ENCODE measurements at places on chromosomes 7 and 10.

DNA sequence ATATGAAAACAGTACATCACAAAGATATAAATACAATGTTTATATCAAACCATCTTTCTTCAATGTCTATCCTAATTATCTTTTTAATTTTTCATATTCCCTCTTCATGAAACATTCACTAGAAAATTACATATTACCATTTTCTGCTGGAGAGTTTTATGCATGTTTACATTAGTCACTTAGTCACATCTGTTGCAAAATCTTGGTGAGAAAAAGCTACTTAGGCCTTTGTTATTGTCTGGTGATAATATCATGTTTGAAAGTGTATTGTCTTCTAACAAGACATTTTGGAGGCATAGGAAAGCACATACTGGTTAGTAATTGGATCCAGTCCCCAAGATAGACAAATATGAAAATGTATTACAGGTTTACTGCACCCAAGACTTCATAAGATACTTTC is 163.6 kb downstream of the GNAI1 start:
- ATAC-seq: no peak

GRCh38 chr7:134532954-134533218 is 5.5 kb downstream of the AKR1B10 start:
- no peak for ATAC-seq

- ATAC-seq: no peak
Observed at GRCh38 chr10:123492016-123492415, 174.1 kb upstream of the GPR26 start.

- ATAC-seq: no peak
Observed at GRCh38 chr7:157471259-157472125, 134.7 kb downstream of the DNAJB6 start.

- no peak for ATAC-seq
Observed at GRCh38 chr7:17746020-17746530, 194.2 kb downstream of the SNX13 start.

DNA sequence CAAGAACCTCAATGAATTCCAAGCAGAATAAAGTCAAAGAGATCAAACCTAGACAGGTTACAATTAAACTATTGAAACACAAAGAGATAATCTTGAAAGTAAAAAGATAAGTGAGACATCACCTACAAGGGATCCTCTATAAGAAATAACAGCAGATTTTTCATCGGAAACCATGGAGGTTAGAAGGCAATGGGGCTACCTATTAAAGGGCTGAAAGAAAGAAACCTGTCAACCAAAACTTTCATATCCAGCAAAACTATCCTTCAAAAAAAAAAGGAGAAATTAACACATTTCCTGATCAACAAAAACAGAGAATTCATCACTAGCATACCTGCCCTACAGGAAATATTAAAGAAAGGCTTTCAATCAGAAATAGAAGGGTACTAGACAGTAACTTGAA is 244.9 kb downstream of the ARHGAP12 start:
- ATAC-seq: no peak

- ATAC-seq: peak; percentile 67
Observed at GRCh38 chr10:34780818-34781380, 34.2 kb downstream of the PARD3 start.

GRCh38 chr10:122176232-122177213 is 94.6 kb upstream of the BTBD16 start:
- ATAC-seq: no peak

DNA sequence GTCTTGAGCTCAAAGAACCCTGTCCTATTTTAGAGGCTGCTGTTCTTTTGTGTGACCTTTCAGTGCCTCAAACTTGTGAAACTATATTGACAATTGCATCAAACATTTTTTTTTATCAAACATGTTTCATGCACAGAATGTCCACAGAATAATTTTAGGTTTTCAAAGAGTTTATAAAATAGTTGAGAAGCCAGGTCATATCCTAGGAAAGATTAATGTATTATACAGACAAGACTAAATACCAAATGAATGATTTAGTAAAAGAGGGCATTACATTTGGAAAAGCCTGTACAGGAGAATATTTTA is 67.0 kb downstream of the CDK6 start:
- ATAC-seq: peak; percentile 2

- ATAC-seq: no peak
Observed at GRCh38 chr7:71155236-71155635, 23.3 kb downstream of the GALNT17 start.

DNA sequence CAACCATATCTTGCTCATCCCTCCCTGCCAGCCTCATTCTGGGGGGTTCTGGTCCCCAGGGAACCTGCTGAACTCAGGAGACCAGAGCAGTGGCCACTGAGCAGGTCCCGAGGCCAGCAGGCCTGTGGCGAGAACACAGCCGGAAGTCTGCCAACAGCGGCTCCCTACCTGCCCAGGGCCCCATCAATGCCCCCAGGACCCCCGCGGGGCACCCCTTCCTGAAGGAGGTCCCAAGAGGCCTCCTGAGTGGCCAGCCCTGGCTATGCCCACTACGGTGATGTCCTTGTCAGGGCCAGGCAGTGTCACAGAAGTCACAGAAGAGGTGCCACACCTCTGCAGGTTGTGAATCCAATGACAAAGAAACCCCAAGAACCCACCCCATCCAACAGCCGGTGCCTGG is 58.9 kb downstream of the CAMK2B start:
- no peak for ATAC-seq

- peak; percentile 71 for ATAC-seq
Observed at GRCh38 chr10:71999360-72000072, 35.3 kb downstream of the CHST3 start.

DNA sequence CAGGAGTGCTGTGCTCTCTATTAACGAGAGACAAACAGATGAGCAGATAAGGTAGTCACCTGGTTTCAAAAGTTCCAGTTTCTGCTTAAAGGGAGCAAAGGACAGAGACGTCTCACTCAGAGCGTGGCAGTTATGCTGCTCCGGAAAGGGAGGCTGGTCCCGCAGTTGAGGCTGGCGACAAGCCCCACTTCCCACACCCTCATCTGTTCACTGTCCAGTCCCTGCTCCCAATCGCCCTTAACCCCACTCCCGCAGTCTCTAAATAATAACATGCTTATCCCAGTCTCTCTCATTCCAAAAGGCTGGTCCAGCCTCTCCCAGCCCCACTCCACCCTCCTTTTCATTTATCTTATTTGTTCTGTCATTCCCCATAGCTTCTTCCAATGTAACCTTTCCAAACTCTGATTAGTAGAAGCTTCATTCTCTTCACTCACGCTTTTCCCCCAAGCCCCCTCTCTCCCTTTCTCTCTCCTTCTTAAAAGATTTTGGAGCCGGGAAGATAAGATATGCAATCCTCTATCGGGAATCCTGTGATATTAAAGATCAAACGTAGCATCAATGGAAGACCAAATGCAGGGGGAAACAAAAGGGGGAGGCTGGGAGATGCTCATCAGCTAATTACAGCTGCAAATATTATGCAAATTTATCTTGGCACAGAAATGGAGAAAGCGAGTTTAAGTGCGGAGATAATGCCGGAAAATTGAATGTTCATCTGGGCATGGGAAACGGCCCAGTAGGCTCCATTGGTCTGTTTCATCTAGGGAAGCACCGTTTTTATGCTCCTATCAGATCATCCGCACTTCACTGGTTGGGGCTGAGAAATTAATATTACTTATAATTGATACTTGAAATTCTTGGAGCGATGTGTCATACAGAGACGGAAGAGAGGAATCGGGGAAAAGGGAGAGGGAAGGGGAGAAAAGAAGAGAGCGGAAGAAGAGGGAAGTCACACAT is 16.3 kb upstream of the GATA3 start:
- no peak for ATAC-seq

- ATAC-seq: peak; percentile 90
Observed at GRCh38 chr7:104106108-104106905, 101.5 kb downstream of the ORC5 start.

DNA sequence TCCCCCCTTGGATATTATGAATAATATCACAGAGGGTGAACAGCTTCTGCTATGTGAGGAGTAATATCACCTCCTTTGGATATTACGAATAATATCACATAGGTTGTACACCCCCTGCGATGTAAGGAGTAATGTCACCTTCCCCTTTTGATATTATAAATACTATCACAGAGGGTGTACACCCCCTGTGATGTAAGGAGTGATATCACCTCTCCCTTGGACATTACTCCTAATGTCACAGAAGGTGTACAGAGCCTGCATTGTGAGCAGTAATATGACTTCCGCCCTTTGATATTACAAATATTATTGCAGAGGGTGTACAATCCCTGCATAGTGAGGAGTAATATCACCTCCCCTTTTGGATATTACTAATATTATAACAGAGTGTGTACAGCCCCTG is 9.2 kb upstream of the TMEM225B start:
- no peak for ATAC-seq

DNA sequence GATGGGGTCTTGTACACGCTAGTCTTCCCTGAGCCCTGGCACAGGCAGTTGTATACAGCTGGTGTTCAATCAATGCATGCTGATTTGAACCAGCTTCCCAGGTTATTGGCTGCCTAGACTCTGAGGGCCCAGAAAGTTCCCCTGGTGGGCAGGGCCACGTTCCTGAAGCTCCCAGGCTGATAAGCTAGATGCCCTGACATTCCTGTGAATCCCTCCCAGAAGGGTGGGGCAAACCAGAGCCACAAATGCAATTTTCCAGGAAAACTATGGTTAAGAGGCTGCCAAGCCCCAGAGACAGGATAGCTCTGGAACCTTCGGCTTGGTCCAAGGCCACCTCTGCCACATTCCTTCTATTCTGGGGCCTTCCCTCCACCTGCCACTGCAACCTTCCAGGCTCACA is 78.2 kb downstream of the FAM53B start:
- ATAC-seq: no peak

DNA sequence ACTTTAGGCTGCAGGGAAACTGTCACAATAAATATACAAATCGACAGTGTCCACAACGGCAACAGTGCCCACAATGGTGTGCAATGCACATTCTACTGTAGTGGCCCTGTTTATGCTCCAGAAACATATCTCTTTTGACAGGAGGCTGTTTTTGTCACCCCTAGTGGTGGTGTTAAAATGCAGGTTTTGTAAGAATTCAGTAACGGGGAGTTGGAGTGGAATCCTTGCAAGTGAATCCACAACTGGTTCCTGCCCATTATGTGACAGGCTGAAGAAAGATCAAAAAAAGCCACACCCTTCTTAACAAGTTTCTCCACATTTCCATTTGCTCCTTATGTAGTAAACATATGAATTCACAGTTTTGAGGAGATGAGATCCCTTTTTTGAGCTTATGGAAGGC is 58.5 kb downstream of the BEND7 start:
- no peak for ATAC-seq

DNA sequence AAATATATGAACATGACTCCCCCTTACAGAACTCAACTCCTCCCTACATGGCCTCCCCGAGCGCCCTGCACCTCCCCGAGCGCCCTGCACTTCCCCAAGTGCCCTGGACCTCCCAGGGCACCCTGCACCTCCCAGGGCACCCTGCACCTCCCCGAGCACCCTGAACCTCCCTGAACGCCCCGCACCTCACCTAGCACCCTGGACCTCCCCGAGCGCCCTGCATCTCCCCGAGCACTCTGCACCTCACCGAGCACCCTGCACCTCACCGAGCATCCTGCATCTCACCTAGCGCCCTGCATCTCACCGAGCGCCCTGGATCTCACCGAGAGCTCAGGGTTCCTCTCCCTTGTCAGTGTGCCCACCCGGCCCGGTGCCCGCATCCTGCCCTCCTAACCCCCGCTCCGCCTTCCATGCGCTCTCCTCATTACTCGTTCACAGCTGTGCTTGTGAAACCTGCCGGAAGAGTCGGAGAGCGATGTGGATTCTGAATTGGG is 134.3 kb downstream of the ACTR3B start:
- no peak for ATAC-seq

DNA sequence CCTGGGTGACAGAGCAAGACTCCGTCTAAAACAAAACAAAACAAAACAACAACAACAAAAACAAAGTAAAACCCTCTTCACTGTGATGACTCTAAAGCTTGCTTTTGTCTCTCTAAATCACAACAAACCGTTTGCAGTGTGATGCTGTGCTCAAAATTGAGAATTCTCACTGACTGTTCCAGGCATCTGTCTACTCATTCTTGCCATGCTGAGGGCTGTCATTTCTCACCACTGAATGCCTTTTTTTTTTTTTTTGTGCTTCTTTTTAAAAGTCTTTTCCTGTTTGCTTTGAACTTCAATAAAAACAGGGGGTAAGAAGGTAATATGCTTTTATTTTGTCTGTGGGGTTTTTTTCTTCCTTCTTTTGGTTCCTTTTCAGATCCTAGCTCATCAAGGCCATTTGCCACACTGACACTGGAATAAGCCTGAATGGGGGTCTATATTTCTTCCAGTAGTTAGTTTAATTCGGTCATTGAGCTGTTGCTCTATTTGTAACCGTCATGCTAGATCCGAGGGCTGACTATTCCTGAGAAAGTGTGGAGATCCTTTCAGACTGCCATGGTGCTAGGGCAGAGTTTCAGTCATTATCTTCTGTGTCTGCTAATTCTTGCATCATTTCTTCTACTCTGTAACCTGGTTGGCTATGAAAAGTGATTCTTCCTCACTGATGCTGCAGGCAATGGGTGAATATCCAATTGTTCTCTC is 10.6 kb downstream of the FAS start:
- ATAC-seq: peak; percentile 27

DNA sequence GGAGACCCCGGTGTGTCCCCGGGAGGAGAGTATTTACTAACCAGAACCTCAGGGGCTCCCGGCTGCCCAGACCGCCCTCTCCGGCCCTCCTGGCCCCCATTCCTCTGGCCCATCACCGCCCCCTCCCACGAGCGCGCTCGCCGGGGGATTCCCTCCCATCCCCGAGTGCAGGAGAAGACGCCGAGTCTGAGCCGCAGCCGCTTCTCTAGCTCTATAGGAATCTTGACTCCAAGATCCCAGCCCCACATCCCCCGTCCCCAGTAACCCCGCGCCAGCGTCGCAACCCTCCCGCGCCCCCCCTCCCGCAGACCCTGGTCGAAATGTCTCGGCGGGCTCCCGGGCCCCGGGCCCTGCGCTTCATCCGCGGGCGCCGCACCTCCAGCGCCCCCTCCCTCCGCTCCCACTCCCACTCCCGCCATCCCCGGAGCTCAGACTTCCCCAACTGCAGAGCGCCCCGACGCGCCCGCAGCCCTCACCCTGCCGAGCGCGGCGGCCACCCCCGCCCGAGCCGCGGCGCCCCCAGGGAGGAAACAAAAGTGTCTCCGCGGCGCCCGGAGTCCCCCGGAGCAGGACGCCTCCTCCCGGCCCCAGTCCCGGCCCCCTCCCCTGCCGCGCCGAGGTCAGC is 541 bp downstream of the ELMO1 start:
- peak; percentile 42 for ATAC-seq

GRCh38 chr7:22093001-22093400 is 147.3 kb upstream of the CDCA7L start:
- ATAC-seq: peak; percentile 60

Data from SK-N-SH treated with all-trans-retinoic acid at 6 μM for 48 hours (cell line).